ENCODE measurements at places on chromosomes 6 and 20.

GRCh38 chr6:151514000-151514730 is 20.3 kb downstream of the CCDC170 start:
- DNase-seq: no peak

- no peak for DNase-seq
These were observed 14.3 kb downstream of the ZNF451 start for GRCh38 chr6:57104336-57104735.

- DNase-seq: peak; percentile 29
These were observed 87.2 kb downstream of the FKBP5 start for GRCh38 chr6:35601331-35602132.

GRCh38 chr6:151172751-151173150 is 67.0 kb upstream of the AKAP12 start:
- DNase-seq: no peak

- DNase-seq: no peak
These were observed 7.1 kb downstream of the ELOVL2 start for GRCh38 chr6:11036977-11037430.

DNA sequence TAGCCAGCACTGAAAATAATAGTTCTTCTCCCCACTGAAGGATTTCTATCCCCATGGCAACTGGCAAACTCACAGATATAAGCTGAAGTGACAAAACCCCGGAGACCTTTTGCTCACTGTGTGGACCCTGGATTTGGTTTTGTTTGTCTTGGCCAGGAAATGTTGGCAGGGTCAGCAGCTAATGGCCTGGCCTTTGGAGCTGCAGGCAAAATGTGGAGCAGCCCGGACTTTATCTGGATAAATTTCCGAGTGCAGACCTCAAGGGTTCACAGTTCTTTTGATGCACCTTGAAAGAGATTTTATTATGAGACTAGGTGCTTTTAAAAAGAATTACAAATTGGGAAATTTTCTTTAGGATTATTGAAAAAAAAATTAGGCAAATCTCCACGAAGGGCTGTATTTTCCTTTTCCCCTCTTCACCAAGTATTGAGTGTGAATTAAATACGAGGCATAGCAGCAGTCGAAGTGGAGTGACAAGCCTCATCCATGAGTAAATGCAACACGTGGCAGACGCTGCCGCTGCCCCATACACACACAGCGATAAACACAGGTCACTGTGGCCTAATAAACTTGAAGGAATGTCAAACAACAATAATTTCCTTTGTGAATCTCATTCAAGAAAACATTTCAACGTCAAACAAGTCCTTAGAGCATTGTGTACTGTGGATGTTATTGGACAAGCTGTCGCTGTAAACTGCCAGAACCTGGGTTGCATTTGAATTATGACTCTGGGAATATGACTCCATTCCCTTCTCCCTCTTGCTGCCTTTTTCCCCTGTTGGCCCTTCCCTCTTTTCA is 35.1 kb upstream of the CCN6 start:
- DNase-seq: no peak

GRCh38 chr6:142868917-142869316 is 76.1 kb downstream of the HIVEP2 start:
- no peak for DNase-seq

DNA sequence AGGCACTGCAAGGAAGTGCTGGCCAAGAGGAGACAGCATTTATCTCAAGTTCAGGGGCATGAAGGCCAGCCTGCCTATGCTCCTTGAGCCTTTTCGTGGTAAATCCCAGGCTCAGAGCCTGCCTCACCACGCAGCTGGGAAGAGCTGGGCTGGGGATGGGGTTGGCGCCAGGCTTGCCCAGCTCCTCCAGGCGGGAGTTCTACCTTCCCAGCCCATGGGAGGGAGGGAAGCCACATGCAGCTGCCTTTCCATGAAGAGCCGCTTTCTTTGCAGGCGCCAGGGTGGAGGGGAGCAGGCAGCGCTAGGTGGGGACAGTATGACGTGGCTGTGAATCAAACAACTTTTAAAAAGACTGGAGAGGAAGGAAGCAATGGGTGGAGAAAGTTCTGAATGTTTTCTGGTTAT is 19.5 kb upstream of the SIRT5 start:
- no peak for DNase-seq

DNA sequence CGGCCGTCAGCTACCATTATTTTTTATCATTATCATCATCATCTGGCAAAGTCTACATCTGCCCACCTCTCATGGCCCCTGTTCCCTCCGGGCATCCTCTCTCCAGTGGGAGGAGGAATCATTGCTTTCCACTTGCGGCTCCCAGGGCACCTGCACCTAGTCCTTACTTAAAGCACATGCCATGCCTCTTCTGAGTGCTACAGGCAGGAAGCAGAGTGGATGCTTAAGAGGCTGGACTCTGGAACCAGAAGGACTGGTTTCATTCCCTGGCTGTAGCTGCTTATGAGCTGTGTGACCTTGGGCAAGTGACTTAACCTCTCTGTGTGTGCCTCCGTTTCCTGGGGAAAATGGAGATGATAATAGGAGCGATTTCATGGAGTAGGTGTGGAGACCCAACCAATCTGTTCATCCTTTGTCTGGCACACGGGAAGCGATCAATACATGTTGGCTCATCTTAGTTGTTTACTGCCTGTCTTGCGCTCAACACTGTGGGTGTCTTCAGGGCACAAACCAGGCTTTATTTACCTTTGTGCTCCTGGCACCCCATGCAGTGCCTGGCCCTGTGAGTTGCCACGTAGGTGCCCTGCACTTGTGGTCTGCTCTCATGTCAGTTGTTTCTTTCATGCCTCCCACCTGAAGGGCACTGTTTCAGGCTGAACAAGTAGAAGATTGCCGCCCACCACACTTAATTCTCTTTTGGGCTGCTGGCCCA is 317.0 kb upstream of the SULF2 start:
- DNase-seq: no peak

DNA sequence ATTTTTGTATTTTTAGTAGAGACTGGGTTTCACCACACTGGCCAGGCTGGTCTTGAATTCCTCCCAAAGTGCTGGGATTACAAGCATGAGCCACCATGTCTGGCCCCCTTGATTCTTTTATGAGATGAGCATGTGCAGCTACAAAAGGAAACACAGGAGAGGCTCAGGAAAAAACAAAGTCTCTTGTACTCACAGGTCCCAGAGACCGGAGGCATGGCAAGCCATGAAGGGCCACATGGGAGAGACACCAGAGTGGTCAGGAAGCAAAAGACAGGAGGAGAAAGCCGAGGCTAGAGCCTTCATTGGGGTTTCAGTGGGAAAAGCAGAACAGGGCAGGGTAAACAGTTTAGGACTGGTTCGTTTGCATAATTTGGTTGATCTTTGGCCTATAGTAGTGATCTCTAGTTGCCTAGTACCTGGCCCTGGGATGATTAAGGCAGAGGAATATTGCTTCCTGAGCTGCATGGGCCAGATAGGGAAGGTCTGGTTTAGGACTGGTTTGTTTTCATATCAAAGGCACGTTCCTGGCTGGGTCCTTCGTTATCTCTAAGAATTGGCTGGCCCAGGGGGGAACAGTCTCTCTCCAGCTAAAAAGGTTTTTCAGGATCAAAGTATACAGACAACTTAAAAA is 48.2 kb upstream of the PRND start:
- DNase-seq: no peak

DNA sequence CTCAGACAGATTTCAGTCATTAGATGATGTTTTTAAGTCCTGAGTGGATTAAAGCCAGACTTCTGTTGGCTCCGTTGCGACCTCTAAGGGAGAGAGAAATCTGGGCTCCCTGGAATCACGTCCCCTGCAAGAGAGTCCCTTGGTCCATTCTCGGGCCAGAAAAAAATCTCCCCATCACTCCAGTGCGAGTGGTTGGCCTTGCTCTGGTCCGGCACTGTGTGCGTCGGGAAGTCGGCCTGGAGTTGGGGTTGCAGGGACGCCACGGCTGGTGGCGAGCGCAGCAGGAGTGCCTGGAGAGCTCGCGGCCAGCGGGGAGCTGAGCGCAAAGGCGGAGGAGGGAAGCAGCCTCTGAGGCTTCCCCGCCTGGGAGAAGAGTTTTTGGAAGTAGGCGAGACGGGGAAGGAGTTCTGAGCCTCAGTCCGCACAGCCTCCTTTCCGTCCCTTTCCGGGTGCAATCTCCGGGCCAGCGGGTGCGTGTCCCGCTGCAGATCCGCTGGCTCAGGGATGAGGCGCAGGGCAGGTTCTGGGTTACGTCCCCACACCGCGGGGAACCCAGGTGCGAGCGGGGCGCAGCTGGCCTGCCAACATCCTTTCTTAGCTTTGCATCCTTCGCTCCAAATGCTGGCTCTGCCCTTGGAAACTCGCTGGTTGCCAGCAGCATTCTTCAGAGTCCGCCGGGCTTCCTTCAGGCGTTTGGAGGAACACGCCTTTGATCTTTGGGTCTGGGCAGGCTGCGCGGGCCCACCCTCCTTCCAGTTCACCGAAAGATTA is 6.8 kb downstream of the TCF21 start:
- DNase-seq: no peak

DNA sequence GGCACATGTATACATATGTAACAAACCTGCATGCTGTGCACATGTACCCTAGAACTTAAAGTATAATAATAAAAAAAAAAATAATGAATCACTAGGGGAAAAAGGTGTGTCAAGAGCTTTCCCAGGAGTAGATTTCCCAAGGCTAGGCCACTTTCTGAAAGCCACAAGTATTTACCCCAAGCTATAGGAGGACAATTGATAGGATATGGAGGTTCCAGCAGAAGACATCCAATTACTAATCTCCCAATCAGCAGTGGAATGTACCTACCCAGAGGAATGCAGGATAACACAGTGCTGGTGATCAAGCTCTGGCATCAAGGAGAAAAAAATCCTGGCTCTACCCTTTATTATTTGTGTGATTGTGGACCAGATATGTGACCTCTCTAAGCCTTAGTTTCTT is 562.7 kb downstream of the RFPL4B start:
- no peak for DNase-seq

GRCh38 chr20:15081261-15081660 is 743.8 kb upstream of the FLRT3 start:
- DNase-seq: no peak

- DNase-seq: no peak
These were observed 38.2 kb upstream of the IER3 start for GRCh38 chr6:30782425-30783014.

DNA sequence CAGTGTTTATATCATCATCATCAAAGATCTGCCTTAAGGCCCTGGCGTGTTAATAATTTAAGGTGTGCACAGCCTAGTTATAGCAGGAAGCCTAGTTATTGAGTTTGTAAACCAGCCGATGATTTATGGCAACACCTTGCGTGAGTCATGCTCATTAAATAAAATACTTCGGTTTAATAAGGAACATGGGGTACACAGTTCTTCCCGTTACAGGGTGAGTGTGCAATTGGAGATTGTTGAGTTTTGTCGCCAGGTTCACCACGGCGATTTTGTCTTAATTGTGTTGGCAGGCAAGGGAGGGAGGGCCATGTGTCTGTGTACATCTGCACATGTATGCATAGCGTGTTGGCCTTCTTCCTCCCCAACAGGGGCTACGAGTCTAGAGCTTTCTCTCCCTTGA is 104.0 kb downstream of the TFAP2A start:
- DNase-seq: peak; percentile 30
